Right forelimb (tissue), 1 donor: ENCODE measurements at places on chromosomes 16 and 17.
A peak's percentile ranks its signal among the peaks of the same experiment; 100 is the strongest.

DNA sequence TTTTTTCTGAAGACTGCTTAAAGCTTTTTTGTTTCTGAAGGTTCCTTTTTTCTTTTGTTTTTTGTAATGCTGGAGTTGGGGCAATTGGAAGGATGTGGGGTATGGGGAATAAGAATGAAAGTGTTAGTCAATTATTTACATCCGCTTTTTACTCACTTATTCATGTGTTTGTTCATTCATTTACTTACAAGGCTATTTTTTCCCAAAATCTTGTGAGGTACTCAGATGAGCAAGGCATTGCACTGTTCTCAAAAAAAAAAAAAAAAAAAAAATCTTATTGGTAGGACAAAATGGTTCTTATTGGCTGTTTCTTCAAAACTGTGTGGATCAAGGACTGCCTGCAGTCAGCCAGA lies 55.7 kb downstream of the PLD6 start:
- no peak for DNase-seq

DNA sequence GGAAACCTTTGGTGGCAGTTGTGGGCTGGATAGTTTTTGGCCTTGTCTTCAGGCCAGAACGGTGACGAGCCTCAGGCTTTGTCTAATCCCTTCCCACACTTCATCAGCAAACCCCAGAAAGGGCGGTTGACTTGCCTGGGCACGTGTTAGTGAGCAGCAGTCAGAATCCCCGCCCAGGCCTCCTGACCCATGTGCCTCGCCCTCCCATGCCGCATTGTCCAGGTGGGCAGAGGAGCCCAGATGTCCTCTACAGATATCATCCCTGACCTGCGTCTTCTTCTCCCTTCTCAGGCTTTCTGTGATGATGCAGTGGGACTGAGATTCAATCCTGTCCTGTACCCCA lies 82.5 kb downstream of the OR1D5 start:
- DNase-seq: no peak

GRCh38 chr17:61144617-61145564 lies 254.8 kb upstream of the TBX2 start:
- DNase-seq: peak; percentile 54

GRCh38 chr17:49875685-49876084 lies 27.8 kb upstream of the TAC4 start:
- DNase-seq: no peak

- no peak for DNase-seq
Observed at GRCh38 chr16:86505899-86506864, 4.1 kb upstream of the FOXF1 start.

DNA sequence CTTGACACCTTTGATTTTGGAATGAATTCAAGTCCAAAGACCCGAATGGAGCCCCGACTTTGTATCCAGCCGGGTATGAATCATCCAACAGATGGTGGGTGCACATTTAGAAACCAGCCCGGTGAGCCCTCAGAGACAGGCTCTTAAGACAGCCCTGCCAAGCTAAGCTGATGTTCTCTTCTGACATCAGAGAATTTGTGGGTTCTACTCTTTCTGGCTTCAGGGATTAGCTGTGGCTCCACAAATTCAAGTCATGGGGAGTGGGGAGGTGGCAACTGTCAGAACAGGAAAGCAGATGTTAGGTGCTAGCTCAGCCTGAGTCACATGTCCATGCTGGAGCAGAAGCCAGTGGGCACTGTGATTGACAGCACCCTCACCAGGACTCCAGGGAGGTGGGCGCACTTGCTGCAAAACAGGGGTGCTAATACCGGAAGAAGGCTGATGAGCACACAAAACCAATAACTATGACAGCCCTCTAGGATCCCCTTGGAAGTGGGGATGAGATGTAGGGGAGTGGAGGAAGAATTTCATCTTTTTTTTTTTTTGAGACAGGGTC lies 31.4 kb upstream of the XYLT2 start:
- no peak for DNase-seq

- no peak for DNase-seq
Observed at GRCh38 chr17:32880671-32881453, 3.9 kb upstream of the MYO1D start.

DNA sequence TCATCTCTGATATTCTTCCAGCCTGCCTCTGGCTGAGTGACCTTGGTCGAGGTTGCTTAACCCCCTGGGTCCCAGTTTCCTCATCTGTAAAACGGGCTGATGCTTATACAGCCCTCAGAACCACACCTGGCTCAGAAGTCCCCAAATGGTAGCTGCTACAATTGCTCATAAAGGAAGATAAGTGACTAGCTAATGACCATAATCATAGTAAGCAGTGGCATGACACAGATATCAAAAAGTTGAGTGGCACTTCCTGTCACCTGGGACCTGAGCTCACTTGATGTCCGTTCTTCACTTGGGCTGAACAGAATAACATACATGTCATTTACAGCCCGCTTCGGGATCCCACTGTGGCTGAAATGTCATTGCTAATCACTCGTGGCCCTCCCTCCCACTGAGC lies 1.8 kb downstream of the MGRN1 start:
- DNase-seq: no peak

DNA sequence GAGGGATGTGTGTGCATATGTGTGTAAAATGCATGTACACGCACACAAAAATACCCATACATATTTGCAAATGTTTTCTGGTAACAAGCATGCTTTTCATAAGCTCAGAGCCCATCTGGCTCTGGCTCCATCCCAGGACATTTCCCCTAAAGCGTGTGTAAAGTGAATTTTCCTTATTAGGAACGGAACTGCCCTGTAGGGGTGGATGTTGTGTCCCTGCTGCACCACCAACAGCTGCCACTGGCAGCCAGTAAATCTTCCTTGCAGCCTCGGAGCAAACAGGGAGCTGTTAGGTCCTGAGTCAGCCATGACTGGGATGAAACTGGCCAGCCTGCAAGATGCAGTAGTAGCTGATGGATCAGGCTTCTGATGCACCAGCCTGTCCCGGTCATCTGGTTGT lies 393.5 kb downstream of the UTP18 start:
- peak; percentile 51 for DNase-seq

DNA sequence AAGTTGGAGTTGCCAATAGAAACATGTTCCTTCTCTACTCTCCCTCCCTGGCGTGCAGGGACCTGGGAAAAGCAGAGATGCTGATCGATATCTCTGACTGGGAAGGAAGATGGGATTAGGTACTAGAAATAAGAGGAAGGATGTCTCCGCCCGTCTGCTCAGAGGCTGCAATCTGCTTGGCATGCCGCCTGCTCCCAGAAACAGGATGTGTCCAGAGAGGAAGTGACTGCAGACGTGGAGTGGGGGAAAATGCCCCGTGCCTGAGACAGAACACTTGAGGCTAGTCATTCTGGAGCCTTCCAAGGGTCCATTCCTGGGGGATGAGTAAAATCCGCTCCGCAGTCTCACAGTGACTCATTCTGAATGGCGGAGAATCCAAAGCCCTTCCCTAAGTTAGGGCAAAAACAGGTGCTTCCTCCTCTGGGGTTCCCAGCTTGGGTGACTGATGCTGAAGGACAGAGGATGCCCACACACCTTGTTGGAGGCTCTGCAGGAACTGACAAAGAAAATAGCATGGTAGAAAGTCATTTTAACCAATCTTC lies 45.0 kb upstream of the SMURF2 start:
- DNase-seq: peak; percentile 70

GRCh38 chr17:17401271-17401781 lies 75.5 kb upstream of the MED9 start:
- DNase-seq: no peak

GRCh38 chr16:22385196-22385595 lies 10.8 kb upstream of the CDR2 start:
- no peak for DNase-seq

DNA sequence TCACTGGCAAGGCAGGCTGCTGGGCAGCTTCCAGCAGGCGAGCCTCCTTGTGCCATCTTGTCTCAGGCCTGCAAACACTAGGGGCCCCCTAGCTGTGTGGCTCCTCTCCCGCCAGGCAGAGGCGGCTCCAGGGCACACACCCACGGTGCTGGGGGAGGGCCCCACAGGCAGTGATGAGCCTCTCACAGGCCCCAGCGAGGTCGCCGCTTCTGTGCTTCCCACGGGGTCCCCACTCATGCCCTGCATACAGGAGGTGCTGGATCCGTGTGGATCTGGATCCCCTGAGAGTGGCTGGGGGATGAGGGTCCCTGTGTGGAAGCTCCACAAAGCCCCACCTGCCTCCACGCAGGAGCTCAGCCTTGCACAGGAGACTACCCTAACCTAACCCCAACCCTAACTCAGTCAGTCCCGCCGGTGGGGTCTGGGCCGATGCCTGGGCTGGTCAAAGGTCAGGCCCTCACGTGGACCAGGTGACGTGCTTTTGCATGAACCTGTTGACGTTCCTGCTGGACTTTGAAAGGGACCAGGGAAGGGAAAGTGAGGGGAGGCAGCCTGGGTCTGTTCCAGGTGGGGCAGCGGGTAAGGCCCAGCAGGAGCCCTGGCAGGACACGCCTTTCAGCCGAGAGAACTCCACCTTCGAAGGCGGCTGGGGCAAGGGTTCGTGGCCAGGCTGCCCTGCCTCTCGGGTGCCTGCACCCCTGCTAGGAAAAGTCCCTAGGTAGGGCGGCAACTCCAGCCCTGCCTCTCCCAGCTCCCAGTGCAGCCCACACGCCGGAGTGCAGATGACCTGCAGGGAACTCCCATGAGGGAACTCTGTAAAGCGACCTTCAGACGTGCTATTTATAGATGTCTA lies 5.2 kb downstream of the SECTM1 start:
- DNase-seq: no peak

- no peak for DNase-seq
Observed at GRCh38 chr17:2854143-2855055, 58.2 kb downstream of the RAP1GAP2 start.

DNA sequence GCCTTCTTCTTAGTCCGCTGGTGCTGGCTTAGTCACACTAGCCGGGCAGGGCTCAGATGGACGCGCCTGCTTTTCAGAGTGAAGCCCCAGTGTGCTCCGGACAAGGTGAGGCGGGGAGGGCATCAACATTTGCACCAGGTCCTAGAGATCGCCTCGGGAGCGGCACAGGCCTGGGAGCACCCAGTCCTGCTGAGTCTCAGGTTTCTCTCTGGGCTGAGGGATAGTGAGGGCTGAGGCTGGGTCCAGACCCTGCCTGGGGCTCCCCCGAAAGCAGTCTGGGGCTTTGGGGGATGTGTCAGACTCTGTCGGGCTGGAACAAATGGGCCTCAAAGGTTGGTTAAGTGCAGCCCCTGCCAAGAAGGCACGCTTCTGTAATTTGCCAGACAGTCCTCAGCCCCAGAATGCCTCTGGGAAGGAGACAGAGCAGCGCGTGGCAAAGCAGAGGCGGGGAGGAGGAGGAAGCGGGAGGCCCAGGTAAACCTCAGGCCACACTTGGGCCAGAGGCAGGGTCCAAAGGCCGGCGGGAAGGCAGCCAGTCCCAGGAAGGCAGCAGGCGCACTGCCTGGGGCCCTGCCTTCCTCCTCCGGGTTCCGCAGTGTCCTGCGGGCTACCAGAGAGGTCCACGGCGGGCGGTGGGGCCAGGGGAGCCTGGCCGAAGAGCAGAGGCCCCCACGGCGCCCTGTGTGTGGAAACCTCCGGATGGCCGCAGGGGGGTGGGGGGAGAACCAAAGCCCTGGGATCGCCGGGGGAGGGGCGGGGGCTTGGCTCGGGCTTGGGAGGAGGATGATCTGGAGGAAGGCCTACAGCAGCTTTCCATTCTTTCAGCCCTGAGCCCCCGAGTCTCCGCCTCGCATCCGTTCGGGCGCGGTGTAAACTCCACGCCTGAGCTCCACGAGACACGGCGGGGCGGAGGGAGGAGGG lies 39.5 kb upstream of the ATP2A3 start:
- DNase-seq: no peak

DNA sequence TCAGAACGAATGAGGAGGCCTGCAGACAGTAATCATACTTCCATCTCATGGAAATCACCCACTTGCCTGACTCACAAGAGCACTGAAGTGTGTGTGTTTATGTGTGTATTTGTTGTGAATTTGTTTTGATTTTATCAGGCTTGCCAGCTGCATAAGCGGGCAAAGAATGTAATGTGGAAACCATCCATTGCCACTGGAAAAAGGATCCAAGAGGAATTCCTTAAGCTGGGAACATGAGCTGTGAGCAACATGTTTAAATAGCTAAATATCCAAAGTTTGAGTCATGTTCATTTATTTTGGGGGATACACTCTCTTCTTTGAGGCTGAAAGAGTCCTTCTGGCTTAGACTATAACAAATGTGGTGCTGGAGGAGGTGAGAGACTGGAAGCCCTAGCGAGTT lies 198.4 kb upstream of the TBX2 start:
- DNase-seq: no peak

DNA sequence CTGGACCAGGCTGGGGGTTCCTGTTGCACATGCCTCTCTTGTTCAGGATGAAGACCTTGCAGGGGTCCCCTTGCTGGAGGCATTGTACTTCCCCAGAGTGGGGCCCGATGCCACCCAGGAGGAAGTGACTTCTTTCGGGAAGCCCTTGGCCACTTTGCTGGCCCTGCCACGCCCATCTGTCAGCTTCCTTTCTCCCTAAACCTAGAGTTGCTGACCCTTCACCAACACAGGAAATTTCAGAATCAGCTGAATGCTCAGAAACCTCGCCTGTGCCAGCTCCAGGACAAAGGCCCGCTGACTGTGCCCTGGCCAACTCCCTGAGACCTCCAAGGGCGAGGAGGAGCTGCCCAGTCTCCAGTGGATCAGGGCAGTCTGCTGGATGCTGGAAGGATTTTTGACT lies 26.7 kb downstream of the WNT9B start:
- no peak for DNase-seq

- DNase-seq: no peak
Observed at GRCh38 chr17:2040942-2041560, 771 bp upstream of the OVCA2 start.

- DNase-seq: no peak
Observed at GRCh38 chr17:66152756-66153155, 39.2 kb downstream of the CEP112 start.

DNA sequence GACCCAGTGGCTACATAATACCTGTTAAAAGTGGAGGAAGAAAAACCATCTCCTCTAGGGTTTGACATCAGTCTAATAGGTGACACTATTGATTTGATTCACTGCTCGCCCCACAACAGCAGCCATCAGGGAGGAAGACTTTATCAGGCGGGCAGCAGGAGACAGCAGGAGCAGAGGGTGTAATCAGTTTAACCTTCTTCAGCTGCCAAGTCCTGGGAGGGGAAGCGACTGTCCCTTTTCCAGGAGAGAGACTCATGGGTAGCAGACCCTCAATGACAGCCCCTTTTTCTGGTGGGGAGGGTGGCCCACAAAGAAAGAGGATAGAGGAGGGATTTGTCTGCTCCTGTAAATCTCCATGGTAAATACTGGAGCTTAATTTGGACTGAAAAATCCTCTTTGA lies 291.8 kb downstream of the HAPSTR1 start:
- no peak for DNase-seq

DNA sequence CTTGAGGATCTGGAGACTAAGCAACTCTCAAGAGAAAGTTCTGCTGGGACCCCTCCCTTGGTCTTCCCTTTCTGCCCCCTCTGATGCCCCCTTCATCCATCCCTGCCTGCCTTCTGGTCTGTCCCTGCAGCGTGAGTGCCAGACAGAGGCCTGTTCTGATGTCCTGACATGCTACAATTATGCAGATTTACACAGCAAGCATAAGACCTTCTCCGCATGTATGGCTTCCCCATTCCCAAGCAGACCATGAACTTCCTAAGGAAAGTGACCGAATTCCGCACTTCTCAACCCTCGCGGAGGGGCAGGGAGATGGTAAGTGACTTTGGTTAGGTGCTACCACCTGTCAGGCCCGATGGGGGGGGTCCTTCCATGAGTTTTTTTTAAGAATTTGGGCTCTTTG lies 150.1 kb upstream of the SDK2 start:
- DNase-seq: no peak
